Vein endothelial cell (primary cell): ENCODE measurements at places on chromosomes 12 and 14. TPM values are rescaled to one million over a fixed set of nuclear protein-coding genes. Genes with fewer than 3 reads are reported as not detected.

Gene PLCZ1
- total RNA-seq = 0.38 TPM in 1 of 2 replicates, not detected in the other

Gene CFAP73
- total RNA-seq = not detected in 2 replicates

Gene BIN2
- not detected in 2 replicates for total RNA-seq

Gene ARMH4
- total RNA-seq = 1.3 and 1.6 TPM in 2 replicates

Gene NFE2
- total RNA-seq = not detected in 2 replicates

Gene ANKRD52
- 23.8 and 27.5 TPM in 2 replicates for total RNA-seq

Gene ZNF891
- total RNA-seq = 0.86 and 0.98 TPM in 2 replicates

Gene OR6C2
- not detected in 2 replicates for total RNA-seq

Gene PRICKLE1
- 21.9 and 23.5 TPM in 2 replicates for total RNA-seq

Gene RFX4
- not detected in 2 replicates for total RNA-seq

Gene GALNT16
- 0.29 and 0.33 TPM in 2 replicates for total RNA-seq

Gene CLEC2A
- not detected in 2 replicates for total RNA-seq

Gene HOXC12
- not detected in 2 replicates for total RNA-seq

Gene CD69
- total RNA-seq = 1.3 and 1.8 TPM in 2 replicates

Gene C12orf50
- not detected in 2 replicates for total RNA-seq

Gene REP15
- total RNA-seq = 2.9 and 6.2 TPM in 2 replicates

Gene INSM2
- total RNA-seq = not detected in 2 replicates

Gene GZMB
- total RNA-seq = not detected in 2 replicates

Gene PPP1R3E
- 5.3 and 5.6 TPM in 2 replicates for total RNA-seq

Gene RDH12
- total RNA-seq = not detected in 2 replicates

Gene TBC1D30
- 14.0 and 20.1 TPM in 2 replicates for total RNA-seq

Gene CLEC1A
- total RNA-seq = 13.4 and 38.3 TPM in 2 replicates
